ENCODE measurements at places on chromosomes 4 and X.

DNA sequence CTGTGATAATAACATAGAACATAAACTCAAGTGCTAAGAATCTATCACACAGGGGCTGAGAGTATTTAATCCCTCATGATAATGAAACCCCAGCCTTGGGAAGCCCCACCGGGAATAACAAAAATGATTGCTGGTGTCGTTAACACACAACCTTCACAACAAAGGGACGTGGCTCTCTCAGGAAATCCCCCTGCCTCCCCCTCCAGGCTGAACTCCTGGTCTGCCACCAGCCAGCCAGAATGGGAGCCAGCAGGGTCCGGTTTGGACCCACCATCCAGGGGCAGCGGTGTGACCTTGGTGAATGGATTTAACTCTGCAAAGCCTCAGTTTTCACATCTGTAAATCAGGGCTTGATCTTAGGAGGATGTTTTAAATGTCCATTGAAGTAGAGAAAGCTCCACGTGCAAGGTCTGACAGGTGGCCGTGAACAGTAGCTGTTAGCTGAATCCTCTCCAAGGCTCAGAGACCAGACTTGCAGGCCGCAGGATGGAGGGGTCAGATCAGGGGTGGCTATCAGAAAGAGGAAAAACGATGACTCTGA is 46.5 kb downstream of the ABLIM2 start:
- DNase-seq, result no peak

GRCh38 chr4:147094238-147094637 is 148.6 kb upstream of the TTC29 start:
- no peak for DNase-seq

- DNase-seq, result no peak
Observed at GRCh38 chrX:39721566-39722279, 376.0 kb downstream of the BCOR start.

GRCh38 chr4:165481053-165481835 is 102.4 kb downstream of the CPE start:
- no peak for DNase-seq

- no peak for DNase-seq
Observed at GRCh38 chr4:128908735-128909134, 99.2 kb downstream of the JADE1 start.

DNA sequence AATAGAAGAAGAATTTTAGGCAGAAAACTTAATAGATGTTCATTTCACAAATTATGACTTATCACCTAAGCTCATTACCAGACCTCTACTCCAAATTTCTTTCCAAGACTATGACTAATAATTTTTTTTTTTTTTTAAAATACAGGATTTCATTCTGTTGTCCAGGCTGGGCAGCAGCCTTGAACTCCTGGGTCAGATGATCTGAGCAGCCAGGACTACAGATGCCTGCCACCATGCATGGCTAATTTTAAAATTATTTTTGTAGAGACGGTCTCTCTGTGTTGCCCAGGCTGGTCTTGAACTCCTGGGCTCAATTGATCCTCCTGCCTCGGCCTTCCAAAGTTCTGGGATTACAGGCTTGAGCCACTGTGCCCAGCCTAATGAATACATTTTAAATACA is 119.2 kb downstream of the ARHGAP10 start:
- no peak for DNase-seq

DNA sequence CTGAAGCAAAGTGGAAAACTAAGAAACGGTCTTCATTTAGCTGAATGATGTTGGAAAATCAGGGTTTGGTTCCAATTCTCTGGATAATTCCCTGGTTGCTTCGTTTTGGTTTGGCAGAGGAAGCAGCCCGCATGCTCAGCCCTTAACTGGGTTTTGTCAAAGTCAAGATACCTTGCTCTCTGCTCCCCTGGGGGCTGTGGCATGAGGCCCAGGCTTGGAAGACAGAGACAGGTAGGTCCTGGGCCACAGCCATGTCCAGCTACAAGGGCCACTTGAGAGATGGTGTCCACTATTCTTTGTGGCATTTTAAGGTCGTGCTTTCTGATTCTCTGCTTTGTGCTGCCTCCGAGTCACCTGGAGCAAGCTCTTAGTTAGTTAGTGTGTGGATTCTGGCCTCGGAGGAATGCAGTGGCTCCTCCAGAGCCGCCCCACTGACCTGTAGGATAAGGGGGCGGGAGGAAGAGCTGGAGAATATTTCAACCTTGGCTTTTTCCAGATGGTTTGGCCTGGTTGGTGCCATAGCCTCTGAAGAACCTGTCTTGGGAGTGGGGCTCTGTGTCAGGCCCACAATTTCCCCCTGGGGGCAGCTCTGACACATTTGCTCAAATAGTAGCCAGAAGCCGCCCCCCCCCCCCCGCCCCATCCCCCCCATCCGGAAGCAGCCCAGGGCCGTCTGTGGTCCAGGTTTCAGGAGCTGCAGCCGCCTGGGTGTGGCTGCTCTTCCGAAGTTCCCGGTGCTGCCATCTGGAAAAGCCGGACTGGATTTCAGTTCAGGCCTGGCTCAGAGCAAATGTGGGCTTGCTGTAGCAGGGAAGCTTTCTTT is 147.1 kb downstream of the NHS start:
- DNase-seq, result no peak

- DNase-seq, result no peak
Observed at GRCh38 chr4:37546586-37546985, 139.6 kb downstream of the RELL1 start.

DNA sequence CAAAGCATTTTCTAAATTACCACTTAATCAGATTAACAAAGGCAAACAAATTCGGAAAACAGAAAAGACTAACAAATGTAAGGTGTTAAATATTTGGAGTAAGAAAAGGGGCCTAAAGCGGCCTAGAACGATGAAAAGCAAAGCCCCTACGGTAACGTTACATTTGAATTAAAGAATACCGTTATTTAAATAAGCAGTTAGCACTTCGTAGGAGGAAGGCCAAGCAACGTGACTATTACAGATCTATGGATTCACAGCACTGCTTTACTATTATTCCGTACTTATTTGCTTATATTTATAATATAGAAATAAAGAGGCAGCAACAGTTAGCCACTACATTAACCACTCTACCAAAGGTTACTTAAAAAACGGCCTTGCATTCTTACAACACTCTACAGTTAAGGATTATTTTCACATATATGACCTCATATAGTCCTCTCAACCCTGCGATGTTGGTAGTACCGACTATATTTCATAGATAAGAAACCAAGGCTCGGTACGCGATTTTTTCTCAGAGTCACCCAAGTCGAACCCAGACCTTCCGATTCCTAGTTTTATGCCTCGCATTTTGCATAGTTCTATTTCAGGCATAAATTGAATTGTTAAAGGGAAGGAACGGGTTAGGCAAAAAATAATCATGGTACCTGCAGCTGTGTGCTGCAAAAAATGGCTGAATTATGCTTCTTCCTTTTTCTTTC is 2.9 kb downstream of the KLHL15 start:
- DNase-seq, result no peak

- peak; percentile 27 for DNase-seq
Observed at GRCh38 chr4:87058356-87059073, 123.7 kb downstream of the AFF1 start.

DNA sequence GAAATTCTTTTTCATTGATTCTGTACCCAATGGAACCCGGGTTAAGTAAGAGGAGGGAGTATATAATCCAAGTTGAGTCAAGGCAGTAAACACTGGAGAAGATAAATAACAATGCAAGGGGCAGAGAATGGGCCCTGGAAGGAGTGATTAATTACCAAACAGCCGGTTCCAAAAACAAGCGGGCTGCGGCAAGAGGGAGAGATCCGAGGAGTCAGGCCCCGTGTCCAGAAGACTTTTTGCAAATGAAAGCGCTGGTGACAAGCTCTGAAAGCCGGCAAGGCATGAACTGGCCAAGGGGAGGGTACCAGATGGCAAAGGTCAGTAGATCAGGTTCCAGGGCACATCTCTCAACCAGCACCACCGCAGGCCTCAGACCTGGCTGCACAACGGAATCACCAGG is 294.9 kb downstream of the BCOR start:
- no peak for DNase-seq

GRCh38 chr4:99808260-99808857 is 8.3 kb upstream of the DAPP1 start:
- peak; percentile 55 for DNase-seq

- DNase-seq, result no peak
Observed at GRCh38 chr4:26557164-26557563, 26.7 kb upstream of the TBC1D19 start.

- DNase-seq, result peak; percentile 89
Observed at GRCh38 chrX:49922291-49923241, at the start of gene CLCN5. Gene CLCN5 (plus strand): TSS chrX:49922596. CDS start chrX:49925299, 2,703 bp downstream.

DNA sequence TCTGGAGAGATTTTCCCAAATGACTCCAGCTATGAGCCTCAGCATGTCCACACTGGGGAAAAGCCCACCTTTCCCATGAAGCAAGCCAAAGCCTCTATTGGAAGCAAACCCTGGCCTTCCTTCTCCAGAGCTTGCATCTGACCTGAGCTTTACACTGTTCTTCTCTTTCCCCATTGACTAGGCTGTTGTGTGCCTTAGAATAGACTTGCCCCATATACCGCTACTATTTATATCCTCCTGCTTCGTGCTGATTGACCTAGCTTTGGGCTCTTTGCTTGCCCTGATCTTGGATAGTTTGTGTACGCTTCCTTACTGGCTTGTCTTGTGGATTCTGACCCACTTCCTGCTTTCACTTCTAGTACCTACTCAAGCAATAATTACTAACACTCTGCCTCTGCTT is 30.9 kb downstream of the FAM9B start:
- DNase-seq, result no peak

DNA sequence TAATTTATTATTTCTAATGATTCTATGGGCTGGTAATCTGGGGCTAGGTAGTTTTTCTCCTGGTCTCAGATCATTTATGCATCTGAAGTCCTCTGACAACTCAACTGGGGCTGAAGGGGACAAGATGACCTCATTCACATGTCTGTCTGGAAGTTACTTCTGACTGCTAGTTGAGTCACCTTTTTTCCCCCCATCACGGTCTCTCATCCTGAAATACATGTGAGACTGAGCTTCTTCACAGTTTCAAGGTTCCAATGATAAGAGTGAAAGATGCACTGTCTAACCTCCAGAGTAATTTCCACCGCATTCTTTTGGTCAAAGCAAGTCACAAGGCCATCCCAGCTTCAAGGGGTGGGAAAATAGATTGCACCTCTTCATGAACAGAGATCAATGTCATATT is 356.7 kb upstream of the RPS6KA3 start:
- no peak for DNase-seq

DNA sequence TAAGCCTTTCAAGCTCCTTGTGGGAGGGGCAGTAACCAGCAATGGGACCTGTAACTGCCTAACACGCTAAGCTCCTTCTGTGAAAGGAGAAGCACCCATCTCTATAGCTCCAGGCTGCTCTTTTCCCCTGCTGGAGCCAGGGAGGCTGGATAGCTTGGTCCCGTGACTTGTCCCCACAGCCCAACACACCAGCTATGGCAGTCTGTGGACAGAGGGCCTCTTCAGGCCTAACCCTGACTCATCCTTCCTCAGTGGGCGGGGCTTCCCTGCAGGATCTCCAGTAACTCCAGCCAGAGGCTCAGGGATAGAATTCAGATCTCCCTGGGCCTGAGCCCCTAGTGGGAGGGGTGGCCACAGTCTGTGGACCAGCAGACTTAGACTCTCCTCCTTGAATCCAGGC is 1290.1 kb downstream of the PCDH7 start:
- no peak for DNase-seq

DNA sequence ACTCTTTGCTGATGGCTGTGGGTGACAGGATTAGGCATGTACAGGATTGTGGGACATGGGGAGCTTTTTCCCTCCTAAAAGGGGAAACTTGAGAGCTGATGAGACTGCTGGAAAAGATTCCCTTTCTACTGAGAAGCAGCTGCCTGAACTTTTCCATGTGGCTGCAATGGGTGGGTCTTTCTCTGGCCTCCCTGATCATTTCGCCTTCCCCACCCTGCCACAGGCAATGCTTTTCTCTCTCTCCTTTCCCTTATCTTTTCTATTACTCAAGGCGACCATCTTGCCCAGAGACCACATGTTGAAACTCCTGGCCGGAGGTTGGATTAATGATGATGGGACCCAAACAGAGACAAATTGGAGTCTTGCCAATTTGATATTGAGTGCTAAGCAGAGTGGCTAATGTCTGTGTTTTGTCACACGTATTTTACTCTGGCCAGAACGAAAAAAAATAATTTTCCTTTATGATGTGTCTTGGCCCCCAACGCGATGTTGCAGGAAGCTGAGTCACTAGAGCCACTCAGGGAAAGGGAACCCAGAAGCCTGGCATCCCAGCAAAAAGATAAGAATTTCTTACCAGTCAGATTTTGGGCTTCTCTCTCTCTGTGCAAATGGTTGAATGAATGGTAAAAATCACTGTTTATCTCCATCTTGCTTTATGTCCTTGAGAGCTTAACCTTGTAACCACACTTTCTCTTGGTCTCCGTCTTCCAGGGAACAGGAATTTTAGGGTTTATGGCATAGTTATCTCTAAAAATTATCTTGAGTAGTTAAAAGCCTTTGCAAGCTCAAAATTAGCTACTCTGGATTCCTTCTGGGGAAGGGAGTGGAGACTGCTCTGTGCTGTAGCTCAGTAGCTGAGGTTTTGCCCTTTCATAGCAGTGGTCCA is 19.4 kb upstream of the ATP8A1 start:
- no peak for DNase-seq

DNA sequence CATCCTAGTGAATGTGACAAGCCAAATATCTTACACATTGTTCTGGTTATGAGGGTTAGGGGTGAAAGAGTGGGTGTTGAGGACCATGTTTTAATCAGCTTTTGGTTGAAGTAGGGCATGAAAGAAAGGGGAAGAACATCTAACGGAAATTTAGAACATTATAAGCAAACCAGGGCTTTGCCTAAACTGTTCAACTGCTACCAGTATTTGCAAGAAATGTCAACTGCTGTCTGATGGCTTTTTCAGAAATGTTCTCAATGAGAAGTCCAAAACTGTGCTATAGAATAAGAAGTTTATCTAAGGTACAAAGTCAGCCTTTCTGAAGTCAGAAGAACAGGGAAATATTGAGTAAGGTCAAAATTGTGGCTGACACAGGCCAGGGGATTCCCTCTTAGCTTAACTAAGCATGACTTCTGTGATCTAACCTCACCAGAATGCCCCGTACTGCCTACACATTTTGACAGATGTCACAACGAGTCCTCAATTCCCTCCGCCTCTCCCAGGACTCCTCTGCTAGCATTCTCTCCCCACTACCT is 67.1 kb downstream of the DTHD1 start:
- DNase-seq, result peak; percentile 8

GRCh38 chr4:186823989-186824388 is 100.3 kb upstream of the FAT1 start:
- DNase-seq, result no peak

GRCh38 chr4:102022343-102022742 is 231.8 kb downstream of the BANK1 start:
- no peak for DNase-seq
